CD4-positive, alpha-beta T cell treated with Interleukin-15 for 1 hour (primary cell): ENCODE measurements at places on chromosomes 2 and 18.

- no peak for DNase-seq
Observed at GRCh38 chr2:230569298-230569697, 143.3 kb upstream of the CAB39 start.

DNA sequence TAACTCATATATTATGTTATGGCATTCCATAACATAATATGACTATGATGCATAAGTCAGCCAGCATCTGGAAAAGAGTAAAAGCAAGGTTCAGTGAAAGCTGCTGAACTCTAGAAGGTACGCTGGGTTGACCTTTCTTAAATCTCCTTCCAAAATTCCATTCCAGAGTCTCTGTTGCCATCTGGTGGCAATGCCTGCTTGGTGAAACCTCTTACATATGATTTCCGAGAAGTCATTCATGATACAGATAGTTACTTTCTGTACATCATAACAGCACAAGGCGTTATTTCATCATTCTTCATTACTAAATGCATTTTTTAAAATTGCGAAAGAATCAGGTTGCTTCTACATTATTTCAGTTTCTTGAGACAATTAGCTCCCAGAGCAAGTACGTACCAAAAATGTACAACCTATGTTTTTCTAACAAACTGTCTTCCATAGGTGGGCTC lies 7.0 kb upstream of the EPG5 start:
- DNase-seq, result peak; percentile 67

GRCh38 chr2:234446404-234447076 lies 50.3 kb downstream of the ARL4C start:
- peak; percentile 95 for DNase-seq

- DNase-seq, result no peak
Observed at GRCh38 chr18:65439188-65439587, 311.6 kb upstream of the CDH7 start.

GRCh38 chr2:174588463-174588862 lies 9.1 kb downstream of the WIPF1 start:
- no peak for DNase-seq

DNA sequence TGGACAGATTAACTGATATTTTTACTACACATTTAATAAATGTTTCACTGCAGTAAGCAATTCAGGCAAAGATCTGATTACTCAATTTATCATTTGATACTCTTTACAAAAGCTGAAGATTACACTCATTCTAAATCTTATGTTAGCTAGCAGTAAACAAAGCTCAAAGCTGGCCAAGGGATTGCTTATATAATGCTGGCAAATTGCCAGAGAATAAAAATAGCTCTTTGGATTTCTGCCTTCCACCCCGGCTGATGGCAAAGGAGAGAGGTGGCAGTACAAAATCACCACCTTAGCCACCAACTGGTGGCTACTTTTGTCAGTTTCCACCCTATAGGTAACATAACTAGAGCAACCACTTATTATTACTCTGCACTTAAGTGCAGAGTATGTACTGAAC lies 320.5 kb downstream of the FSIP2 start:
- DNase-seq, result no peak

GRCh38 chr18:3827236-3827845 lies 377.4 kb downstream of the TGIF1 start:
- DNase-seq, result no peak

DNA sequence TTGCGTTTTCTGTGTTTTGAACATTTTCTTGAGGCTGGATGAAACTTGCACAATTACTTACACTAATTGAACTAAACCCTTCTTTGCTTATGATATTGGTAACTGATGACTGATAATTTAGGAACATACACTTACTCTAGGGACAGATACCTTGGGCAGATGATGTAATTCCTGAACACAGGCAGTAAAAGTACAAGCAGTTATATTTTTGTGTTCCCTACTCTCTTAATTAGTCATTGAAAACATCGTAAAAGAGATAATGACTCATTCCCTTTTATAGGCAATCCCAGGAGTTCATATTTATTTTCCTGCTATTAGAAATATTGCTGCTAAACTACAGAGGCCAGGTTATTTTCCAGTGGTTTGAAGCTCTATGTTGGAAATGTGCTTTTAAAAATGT lies 46.4 kb downstream of the CCDC85A start:
- DNase-seq, result no peak

DNA sequence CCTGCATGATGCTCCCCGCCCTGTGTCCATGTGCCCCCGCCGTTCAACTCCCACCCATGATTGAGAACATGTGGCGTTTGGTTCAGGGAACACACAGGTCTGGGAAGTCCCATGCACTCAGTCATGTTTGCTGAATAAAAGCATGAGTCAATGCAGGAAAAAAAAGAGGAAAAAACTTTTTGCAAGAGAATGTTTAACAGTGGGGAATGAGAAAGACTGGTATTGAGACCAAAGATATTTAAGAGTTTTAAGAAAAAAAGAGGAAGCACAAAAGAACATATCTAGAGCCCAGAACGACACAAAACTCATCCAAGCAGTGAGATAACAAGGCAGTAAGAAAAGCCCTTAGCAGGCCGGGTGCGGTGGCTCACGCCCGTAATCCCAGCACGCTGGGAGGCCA lies 279.2 kb upstream of the THSD7B start:
- no peak for DNase-seq

DNA sequence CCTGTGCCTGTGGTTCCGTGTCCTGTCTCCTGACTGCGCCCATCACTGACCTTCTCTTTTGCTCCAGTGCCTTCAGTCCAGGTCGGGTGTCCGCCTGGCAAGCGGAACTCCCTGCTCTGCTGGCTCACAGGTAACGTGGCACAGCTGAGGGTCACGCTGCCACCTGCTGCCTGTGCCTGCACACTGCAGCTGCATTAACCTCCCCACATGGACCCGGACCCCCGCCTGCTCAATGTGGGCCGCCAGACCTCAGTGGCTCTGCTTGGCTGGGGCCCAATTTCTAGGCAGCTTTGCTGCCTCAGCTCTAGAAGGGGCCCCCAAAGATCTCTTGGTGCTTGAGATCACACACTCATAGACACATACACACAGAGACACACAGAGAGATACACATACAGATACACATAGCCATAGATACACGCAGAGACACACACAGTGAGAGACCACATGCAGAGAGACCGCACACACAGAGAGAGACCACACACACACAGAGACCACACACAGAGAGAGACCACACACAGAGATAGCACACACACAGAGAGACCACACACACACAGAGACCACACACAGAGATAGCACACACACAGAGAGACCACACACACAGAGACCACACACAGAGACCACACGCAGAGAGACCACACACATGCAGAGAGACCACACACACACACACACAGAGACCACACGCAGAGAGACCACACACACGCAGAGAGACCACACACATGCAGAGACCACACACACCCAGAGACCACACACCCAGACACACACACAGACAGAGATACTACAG lies 14.9 kb upstream of the CNNM3 start:
- DNase-seq, result peak; percentile 67

DNA sequence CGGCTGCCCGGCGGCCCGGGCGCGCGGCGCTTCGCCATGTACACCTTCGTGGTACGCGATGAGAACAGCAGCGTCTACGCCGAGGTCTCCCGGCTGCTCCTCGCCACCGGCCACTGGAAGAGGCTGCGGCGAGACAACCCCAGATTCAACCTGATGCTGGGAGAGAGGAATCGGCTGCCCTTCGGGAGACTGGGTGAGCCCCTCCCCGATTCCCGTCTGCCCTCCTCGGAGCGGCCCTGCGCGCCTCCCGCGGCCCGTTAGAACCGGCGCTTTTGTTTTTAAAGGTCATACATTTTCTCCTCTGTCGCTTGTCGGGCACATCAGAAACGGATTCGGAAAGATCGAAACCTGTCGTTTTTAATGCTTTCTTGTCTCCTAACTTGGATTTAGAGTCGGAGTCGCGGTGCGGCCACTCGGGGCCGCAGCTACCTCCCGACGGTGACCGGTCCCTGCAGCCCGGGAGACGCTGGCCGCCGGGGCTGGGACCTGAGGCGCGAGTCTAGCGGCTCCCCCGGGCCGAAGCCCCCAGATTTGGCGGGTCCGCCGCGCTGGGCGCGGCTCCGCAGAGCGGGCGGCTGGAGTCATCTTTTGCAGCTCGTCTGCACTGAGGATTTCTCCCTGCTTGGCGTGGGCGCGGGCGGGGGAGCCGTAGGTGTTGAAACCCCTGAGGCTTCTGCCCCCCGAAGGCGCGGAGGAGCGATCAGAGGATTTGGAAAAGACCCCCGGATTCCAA lies 519 bp downstream of the TTL start:
- no peak for DNase-seq

DNA sequence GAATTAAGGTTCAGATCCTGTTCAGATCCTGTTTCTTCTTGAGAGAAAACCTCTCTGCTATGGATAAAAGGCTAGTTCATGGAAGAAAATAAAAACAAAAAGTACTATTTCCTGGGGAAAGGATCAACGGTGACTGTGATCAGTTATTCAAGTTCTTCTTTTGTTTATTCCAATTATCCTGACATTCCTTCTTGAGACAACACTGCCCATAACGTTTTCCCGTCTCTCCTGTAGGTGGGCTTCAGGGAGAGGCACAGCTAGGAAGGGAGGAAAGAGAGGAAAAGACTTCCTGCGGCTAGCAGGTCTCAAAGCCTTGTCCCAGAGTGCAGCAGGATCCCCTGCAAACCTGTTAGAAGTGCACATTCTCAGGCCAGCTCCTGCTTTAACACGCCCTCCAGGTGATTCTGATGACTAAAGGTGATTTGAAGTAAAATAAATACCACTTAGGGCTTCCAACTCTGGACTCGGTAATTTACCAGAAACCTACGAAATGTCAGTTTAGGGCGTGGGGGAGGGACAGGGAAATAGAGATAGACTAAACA lies 4.5 kb upstream of the FHL2 start:
- DNase-seq, result no peak

GRCh38 chr2:23204685-23205242 lies 180.2 kb upstream of the KLHL29 start:
- DNase-seq, result no peak

DNA sequence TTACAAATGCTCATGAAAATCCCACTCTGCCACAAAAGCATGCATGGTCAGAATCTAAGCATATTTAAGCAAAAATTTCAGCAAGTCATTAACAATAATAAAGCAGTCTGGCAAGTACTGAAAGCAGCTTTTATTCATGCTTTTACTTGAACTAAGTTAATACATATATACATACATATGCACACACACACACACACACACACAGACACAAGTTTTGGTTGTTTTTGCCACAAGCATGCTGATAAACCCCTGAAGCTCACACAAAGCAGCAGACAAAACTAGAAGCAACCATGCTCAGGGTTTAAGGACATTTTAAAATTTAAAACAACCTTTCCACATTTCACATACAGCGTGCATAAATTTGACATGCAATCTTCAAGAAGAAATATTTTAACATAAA lies 819.1 kb upstream of the FSHR start:
- DNase-seq, result no peak

DNA sequence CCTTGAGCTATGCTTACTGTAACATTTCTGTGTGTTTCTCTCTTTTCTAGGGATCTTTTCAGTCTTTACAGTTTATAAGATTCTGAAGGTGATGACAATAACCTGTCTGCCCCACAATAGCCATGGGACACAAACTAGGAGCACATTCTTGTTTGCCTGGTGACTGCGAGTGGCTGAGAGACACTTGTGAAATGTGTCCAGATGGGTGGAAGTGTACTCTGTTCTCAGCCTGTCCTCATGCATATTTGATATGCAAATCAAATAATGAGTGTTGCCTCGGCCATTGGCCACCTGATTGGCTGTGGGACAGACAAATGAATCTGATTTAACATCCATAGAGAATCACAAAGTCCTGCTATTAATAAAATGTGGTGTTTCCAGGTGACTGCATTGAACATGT lies 246.2 kb downstream of the HNMT start:
- no peak for DNase-seq

GRCh38 chr2:203328760-203329540 lies 756 bp downstream of the ABI2 start:
- no peak for DNase-seq

GRCh38 chr2:127811397-127812321 lies 688 bp upstream of the WDR33 start:
- DNase-seq, result no peak

DNA sequence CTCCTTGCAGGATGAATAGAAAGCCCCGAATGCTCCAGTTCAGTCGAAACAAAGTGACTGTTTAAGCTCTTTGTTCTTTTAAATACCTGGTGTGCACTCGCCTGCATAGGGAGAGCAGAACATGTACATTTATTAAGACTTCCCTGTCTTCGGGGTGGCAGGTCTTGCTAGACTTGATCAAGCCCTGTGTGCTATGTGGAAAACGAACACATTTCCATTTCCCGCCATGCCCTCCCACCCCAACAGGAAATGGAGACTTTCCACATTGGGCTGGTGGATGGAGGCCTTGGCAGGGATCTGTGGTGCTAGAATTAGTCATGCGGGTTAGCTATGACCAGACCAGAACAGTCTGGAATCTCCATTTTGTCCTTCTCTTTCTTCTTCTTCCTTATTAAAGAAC lies 321.0 kb upstream of the THSD7B start:
- DNase-seq, result no peak

- no peak for DNase-seq
Observed at GRCh38 chr2:165203689-165204559, at the start of gene SCN3A. Gene SCN3A (minus strand): TSS chr2:165204050. CDS start chr2:165176394, 27,656 bp downstream.

- peak; percentile 65 for DNase-seq
Observed at GRCh38 chr2:128654408-128654807, 335.7 kb upstream of the HS6ST1 start.

DNA sequence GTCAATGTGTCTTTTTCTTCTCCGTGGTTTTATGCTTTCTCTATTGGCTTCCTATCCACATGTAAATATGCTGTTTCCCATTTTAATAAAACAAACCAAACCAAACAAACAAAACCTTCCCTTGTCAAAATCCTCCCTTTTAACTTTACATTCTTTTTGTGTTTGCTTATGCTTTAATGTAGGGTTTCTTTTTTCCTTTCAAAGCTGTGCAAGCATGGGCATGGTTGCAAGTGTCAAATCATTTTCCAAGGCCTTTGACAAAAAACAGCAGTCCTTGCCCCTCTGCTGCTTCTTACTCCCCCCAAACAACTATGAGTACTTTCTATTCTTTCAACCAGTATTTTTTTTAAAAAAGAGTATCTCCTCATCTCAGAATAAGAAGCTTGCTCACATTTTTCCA lies 66.0 kb upstream of the ACYP2 start:
- DNase-seq, result no peak

DNA sequence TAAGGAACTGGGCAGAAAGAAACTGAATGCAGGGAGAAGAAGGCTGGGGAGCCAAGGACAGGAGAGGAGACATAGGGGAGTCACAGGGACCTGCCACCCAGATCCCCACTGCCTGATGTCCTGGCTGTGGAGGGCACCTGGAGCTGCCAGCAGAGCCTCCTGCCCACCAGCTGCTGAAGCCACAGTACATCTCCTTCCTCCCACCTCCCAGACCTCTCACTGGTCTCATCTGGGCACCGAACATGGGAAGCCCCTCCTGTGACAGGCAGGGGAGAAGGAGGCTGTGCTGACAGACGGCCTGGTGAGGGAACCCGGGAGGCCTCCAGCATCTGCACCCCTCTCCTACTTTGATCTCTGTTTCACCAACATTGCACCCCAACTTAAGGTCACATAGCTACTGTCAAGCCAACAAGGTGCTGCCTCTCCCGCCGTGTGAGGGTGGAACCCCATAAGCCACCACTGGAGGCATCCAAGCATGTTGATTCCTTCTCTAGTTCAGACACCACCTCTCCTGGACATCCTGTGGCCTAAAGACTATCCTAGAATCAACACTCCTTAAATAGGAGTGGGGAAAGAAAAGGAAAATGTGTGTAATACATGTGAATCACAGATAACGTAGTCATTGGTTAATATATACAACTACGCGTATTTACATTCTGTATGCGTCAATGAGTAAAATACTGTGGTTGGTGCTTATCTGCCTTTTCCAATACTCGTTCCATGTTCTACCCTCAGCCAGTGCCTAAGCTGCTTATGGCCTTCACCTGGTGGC lies 3.5 kb upstream of the RNPEPL1 start:
- DNase-seq, result peak; percentile 34

- DNase-seq, result no peak
Observed at GRCh38 chr2:97617911-97618310, 28.0 kb upstream of the COX5B start.
